ENCODE measurements at places on chromosomes 5 and 9.

- DNase-seq, result peak; percentile 79
Measured at GRCh38 chr5:79513704-79514390, at the start of gene HOMER1. TSS of gene HOMER1 (minus strand) at chr5:79514134. CDS start at chr5:79512774, 1,360 bp downstream.

DNA sequence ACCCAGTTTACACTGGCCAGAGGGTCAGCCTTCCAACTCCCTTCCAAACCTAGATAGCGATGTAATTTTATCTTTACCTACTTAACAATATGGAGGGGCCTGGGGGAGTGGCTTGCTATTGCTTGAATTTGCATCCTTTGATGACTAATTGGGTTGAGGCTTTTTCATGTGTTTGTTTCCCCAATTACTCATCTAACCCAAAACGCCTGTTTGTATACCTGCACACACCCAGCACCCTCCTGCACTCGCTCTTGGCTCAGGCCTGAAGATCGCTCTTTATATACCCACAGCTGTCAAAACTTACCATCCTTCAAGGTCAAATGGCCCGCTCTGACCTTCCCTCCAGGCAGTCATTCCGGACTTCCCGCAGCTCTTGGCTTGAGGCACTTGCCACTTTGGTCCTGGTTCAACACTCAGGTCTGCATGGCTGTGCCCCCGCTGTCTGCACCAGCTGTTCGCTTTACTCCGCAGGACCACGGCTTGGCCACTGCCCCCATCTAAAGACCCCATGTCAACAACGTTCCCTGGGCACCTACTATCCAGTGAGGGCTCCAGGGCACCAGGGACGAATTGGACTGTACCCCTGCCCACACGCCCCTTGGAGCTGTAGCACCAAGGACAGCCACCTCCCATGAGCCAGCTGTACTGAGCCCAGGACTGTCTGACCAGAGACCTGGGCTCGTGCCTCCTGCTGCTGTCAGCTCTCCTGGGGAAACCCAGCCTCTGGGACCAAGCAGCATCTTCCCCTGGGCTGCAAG is 76.1 kb upstream of the ADAMTS2 start:
- DNase-seq, result no peak

DNA sequence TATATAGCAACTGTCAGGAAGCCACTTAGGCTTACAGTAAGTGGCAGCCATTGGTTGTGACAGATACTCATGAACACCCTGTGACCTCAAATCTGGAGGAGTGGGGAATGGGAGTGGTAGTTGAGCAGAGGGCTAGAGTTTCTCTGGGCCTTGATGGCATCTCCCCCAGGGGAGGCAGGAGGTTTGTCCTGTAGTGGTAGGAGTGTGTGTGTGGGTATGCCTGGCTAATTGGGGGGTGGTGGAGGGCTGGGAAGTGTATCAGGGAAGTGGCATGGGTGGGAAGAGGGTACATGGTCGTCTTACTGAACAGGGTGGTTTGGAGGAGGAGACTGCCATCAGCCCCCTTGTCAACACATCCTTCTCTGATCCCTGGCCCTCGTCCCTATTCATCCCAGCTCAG is 71.5 kb downstream of the PSD2 start:
- no peak for DNase-seq

DNA sequence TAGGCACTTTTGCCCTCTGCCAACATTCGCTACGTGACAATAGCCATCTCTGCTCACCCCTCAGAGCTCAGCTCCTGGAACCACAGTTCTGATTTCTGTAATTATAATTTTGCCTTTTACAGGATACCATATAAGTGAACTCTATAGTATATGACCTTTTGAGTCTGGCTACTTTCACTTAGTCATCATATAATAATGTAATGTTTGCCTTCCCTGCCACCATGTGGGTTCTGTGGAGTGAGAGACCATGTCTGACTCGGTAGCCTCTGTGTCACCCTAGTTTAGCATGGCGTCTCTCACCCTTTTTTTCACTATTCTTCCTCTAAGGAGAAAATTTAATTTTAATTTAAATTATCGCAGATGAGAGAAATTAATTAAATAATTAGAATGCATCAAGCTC is 28.9 kb upstream of the ZBTB43 start:
- DNase-seq, result no peak

DNA sequence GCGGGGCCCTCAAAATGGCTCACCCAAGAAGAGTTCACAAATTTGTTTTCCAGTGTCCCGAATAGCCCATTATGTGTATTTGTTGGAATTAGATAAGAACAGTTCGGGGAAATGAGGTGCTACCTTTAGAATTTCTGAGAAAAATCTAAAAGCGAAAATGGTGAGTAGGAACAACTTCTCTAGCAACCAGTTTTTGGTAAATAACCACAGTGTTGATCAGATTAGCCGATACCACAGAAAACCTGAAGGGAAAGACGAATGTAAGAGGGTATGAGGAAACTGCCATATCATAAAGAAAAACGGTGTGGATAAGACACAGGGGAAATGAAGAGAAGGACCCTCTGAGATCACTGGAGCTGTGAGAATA is 31.0 kb downstream of the ADAM19 start:
- no peak for DNase-seq

DNA sequence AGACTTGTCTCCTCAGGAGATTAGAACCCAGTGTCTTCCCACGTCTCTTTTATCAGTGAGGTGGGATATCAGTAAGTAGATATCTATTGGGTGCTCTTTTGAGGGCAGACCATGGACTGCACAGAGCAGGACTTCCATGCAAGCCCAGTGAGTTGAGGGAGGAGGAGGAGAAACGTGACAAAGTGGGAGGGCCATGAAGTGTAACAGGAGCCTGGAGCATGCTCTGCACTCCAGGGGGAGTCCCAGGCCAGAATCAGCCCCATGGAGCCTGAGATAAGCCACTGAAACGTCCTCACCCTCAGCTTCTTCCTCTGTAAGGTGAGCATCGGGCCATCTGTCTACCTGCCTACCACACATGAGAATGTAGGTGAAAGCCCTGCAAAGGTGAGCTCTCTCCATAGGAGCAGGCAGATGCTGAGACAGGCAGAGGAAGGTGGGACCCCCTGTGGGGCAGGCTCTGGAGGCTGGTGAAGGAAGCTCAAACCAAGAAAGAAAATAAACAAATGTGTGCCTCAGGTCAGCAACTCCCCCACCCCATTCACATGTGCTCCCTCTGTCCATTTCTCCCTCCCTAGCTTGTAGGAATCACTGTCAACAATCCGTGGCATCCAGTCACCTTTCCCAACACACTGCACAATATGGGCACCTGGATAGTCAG is 87.4 kb downstream of the NRG2 start:
- no peak for DNase-seq

- DNase-seq, result peak; percentile 42
Measured at GRCh38 chr9:78298046-78298765, 1.3 kb downstream of the PSAT1 start.

All from KBM-7 (cell line).